HCT116 (cell line): ENCODE measurements at places on chromosomes 5 and 9. TPM values are rescaled to one million over a fixed set of nuclear protein-coding genes. Genes with fewer than 3 reads are reported as not detected.

CSF2 gene
- total RNA-seq = 0.30 TPM

- H3K4me3 ChIP-seq = no peak overlapping the region
- H3K4me1 ChIP-seq = no peaks in the 10 kb centered on the region
- no peak overlapping the region for H3K27ac ChIP-seq
- DNase-seq = no peak
- H3K27me3 ChIP-seq = peaks cover 45% of the 10 kb centered on the region
Measured at GRCh38 chr9:87063871-87064270, 116.6 kb upstream of the GAS1 start.

DNA sequence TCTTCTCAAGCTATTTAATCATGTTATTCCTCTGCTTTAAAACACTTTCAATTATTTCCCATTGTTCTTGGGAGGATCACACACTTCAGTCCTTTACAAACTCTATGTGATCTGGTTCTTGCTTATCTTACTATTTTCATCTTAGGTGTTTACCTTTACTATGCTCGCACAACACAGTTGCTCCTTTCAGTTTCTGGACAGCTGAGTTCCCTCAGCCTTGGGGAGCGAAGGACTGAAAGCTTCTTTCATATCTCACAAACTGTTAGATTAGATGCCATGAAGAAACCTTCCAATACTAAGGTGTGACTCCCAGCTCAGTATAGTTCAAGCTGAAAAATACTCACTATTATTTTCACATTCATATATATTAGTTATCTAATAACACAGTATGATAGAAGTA lies 117.9 kb downstream of the CDC42SE2 start:
- 0 out of 2 replicates have a peak, but pooled peaks cover 2% of the 10 kb centered on the region for H3K4me1 ChIP-seq
- no peak overlapping the region for H3K27ac ChIP-seq
- no peak overlapping the region for H3K4me3 ChIP-seq
- peaks cover 4% of the 10 kb centered on the region; the same call in 1 of the 2 replicates for H3K36me3 ChIP-seq
- H3K27me3 ChIP-seq = no peaks in the 10 kb centered on the region
- no peak for DNase-seq

DNA sequence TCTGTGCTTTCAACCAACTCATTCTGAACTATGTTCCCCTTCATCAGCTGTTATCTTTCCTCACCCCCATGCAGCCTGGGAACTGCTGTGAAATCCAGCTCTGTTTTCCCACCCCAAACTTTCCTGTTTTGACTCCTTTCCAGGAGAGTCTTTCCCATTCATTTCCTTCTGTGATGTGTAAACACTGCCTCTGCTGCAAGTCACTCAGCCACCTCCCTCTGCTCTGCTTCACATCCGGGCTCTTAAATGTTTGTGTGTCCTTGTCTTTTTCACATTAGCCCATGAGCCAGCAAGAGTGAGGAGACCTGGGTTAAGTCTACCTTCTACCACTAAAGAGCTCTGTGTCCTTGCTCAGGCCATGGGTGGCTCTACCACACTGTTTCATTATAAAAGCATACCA lies 137.5 kb downstream of the ICE1 start:
- no peak overlapping the region for H3K4me3 ChIP-seq
- no peak for DNase-seq
- no peak overlapping the region for H3K27ac ChIP-seq

- no peak for DNase-seq
- no peaks in the 10 kb centered on the region for H3K36me3 ChIP-seq
- H3K4me1 ChIP-seq = no peaks in the 10 kb centered on the region
- H3K27me3 ChIP-seq = peaks cover 33% of the 10 kb centered on the region; the same call in 1 of the 2 replicates
- H3K4me3 ChIP-seq = no peak overlapping the region
Measured at GRCh38 chr5:169904508-169904907, 75.8 kb downstream of the INSYN2B start.
